Right kidney (tissue), 9 donors: ENCODE measurements at places on chromosomes 5 and 9.

- no peak for DNase-seq
Measured at GRCh38 chr5:167982-168660, 23.2 kb upstream of the LRRC14B start.

DNA sequence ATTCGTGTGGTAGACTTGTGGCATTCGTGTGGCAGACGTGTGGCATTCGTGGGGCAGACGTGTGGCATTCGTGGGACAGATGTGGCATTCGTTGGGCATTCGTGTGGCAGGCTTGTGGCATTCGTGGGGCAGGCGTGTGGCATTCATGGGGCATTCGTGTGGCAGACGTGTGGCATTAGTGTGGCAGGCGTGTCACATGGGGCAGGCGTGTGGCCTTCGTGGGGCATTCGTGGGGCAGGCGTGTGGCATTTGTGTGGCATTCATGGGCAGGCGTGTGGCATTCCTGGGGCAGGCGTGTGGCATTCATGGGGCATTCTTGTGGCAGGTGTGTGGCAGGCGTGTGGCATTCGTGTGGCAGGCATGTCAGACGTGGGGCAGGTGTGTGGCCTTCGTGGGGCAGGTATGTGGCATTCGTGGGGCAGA is 106.0 kb downstream of the EHMT1 start:
- DNase-seq, result no peak

- DNase-seq, result no peak
Measured at GRCh38 chr5:9194509-9194908, 351.4 kb downstream of the SEMA5A start.

DNA sequence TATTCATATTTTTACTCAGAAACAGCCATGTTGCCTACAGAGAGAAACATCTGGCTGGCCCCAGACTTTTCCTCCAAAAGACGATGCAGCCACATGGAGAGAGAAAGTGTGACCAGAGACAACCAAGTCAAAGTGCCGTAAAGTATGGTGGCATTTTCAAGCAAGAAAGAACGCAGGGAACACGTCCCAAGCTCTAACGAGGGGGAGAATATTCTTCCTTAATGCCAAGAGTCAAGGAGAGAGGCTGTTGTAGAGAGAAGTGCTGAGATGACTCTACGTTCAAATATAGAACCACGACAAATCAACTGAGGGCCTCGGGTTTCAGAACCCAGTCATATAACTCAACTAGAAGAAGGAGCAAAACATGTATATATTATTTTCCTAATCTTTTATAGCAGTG is 55.9 kb downstream of the FNBP1 start:
- DNase-seq, result no peak

DNA sequence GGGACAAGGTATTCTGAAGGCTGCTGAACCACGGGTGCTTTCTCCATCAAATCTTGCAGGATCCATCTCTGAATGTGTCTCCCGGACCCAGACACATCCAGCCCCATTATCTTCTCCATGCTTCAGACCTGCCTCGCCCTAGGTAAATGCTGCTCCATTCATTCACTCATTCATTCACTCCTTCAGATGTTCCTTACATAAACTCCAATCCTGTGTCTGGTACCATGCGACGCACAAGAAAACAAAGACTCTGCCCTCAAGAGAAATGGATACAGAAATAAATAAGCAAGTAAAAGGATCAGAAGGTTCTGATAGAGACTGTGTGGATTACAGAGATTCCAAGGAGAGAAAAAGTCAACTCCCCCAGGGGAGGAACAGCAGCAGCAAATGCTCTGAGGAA is 7.9 kb upstream of the PSMB7 start:
- no peak for DNase-seq

GRCh38 chr9:76905791-76906646 is at the start of gene PRUNE2:
Gene PRUNE2, minus strand, starts transcription at chr9:76906114. Its CDS starts 151 bp downstream, at chr9:76905963.
- DNase-seq, result peak; percentile 88

- DNase-seq, result no peak
Measured at GRCh38 chr9:137321726-137322361, 19.8 kb upstream of the NRARP start.

DNA sequence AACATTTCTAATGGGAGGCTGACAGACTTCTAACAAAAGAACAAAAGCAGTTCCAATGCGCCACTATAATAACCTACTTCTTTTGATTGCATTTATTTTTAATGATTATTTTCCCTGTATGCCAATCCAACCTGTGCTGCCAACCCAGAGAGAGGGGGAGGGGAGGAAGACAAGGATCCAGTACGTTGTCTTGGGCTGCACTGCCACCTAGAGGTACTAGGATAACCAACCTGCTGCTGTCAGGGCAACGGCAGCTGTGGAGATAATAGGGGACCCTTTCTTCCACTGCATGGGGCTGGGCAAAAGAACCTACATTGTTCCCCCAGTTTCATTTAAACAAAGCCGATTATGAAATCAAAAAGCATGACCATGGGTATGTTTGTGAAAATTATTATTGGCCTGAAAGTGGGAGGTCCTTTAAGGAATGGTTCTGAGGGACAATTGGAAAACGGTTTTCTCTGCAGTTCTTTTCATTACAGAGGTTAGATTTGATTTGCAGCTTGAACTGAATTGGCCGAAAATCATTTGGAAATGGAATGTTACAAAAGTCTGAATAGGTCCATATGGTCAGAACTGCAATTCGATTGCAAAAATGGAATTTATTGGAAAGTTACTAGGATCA is 101.3 kb downstream of the RASEF start:
- DNase-seq, result peak; percentile 63

DNA sequence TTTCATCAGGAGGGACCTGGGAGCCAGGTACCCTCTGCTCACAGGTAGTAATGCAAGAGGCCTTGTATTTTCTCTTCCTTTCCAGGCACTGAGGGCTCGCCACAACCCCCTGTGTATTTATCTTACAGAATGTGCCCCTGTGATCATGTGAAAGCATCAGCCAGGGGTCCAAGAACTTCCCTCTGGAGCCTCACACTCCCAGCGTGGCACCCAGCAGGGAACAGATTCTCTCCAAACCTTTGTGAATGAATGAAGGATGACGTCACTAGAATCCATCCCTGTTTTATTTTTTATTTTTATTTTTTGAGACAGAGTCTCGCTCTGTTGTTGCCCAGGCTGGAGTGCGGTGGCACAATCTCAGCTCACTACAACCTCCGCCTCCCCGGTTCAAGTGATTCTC is 107.3 kb upstream of the IER5L start:
- no peak for DNase-seq

GRCh38 chr5:180026320-180026719 is 45.2 kb downstream of the RNF130 start:
- no peak for DNase-seq
